ENCODE measurements at places on chromosomes 7 and 10.

GRCh38 chr7:34041707-34042106 lies 136.4 kb downstream of the BMPER start:
- no peak for DNase-seq

- DNase-seq, result no peak
Measured at GRCh38 chr10:1050554-1050953, 1.6 kb upstream of the IDI1 start.

DNA sequence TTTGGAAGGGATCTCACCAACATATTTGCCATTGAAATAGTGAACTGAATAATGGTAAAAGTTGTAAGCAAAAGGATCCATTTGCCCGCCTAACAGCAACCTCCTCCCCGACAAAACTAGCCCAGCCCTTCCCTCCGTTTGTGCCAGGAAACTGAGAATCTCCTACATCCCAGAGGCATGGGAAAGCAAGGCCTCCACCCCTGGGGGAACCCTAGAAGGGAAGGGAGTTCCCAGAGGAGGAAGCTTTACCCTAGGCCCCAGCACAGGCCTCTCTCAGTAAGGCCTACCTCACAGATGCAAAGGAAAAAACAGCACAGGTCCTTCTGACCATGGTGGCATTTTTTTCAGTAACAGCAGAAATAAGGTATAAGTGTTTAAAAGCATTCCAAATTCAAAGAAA lies 229.7 kb downstream of the ELMO1 start:
- DNase-seq, result no peak

GRCh38 chr7:133735222-133735621 lies 391.9 kb upstream of the LRGUK start:
- no peak for DNase-seq

DNA sequence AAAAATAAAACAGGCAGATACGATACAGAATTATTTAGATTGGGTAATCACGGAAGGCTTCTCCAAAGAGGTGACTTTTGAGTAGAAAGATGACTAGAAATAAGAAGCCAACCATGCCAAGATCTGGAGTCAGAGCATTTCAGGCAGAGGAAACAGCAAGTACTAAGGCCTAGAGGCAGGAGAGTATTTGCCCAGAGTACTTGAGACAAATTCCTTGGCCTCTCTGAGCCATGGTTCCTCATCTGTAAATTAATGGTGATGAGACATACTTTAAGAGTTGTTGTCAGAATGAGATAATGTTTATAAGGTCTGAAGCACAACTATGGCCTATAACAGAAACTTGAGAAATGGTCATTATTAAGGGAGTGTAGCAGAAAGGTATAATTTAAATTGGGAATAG lies 15.8 kb upstream of the GPR37 start:
- no peak for DNase-seq

- peak; percentile 10 for DNase-seq
Measured at GRCh38 chr7:23261843-23262452, 15.4 kb downstream of the GPNMB start.

DNA sequence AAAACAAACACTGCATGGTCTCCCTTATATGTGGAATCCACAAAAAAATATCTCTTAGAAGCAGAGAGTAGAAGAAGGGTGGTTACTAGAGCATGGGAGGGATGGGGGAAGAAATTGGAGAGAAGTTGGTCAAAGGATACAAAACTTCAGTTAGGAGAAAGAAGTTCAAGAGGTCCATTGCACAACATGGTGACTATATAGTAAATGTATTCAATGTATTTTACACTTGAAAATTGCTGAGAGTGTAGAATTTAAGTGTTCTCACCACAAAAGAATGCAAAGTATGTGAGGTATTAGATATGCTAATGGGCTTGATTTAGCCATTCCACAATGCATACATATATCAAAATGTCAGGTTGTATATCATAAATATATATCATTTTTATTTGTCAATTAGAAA lies 232.0 kb upstream of the CELF2 start:
- DNase-seq, result no peak

DNA sequence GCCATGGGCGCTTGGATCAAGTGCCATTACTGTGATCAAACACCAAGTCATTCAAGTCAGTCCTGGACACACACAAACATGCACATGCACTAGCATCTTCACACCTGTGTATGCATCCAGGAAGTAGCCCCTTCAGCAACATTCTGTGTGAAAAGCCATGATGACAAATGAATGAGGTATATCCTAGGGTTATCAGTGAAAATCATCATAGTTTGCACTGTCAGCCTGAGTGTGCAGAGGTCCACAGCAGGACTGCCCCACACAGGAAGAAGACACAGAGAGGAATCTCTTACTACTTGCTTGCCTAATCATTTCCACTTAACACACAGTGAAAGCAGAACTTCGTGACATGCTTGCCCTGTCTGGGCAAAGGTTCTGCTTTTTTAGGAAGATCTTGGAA lies 184.0 kb upstream of the ADO start:
- no peak for DNase-seq

GRCh38 chr7:857661-858060 lies 18.7 kb upstream of the GET4 start:
- no peak for DNase-seq

GRCh38 chr7:28960071-28960840 lies 2.1 kb upstream of the TRIL start:
- no peak for DNase-seq

- DNase-seq, result peak; percentile 32
Measured at GRCh38 chr7:44973610-44974401, 5.0 kb downstream of the MYO1G start.

GRCh38 chr7:96415293-96415940 lies 93.5 kb upstream of the SLC25A13 start:
- no peak for DNase-seq

GRCh38 chr10:104688251-104689042 lies 47.4 kb downstream of the SORCS3 start:
- no peak for DNase-seq

DNA sequence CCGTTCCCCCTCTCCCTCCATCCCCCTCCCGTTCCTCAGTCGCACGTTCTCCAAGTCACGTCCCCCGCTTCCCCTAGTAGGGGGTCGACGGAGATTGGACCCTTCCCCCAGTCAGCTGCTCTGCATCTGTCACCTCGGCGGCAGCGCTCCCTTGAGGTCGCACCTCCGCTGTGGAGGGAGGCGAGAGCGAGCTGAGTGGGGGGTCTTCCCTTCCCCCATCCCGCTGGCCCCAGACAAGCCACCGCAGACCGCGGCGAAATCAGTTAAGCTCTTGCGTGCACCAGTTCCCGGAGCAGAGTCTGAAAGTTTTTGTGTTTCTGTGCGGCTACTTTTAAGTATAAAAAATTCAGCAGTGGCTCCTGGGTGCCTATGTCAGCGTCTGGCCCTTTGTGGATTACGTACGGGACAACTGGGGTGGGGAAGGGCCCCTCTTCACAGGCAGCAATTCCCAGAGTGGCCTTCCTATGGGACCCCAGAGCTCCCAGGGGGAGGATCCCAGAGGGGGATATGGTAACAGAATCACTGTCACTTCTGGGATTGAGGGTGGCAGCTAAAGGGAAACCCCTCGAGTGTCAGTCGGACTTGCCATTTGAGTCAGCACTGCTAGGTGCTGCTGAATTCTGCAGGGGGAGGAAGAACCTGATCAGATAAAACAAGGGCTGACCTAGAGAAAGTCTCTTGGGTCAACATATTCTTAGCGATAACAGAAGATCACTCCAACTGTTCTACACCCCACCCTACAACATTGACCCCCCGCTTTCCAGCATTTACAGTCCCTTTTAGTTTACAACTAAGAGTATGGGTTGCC lies 12.5 kb upstream of the DDIT4 start:
- DNase-seq, result no peak

DNA sequence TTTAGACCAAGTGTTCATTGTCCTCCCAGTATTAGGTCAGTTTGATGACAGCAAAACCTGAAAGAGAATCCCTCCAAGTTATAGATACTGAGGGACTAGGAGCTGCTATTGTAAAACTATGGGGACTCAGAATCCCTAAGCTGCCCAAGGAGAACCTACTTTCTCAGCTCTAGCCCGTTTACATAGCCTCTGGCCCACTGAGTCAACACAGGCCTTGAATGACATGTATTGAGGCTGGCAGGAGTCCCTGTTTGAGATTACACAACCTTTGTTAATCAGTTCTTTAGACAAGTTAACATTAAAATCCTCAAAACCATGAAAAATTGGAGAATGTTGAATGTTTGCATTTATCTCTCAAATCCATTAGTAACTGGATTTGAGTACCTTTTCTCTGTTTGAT lies 1079.0 kb downstream of the KCNMA1 start:
- DNase-seq, result no peak

- DNase-seq, result no peak
Measured at GRCh38 chr7:8089036-8089780, 120.6 kb downstream of the GLCCI1 start.

GRCh38 chr10:44769450-44769849 lies 141.7 kb upstream of the TMEM72 start:
- DNase-seq, result no peak

DNA sequence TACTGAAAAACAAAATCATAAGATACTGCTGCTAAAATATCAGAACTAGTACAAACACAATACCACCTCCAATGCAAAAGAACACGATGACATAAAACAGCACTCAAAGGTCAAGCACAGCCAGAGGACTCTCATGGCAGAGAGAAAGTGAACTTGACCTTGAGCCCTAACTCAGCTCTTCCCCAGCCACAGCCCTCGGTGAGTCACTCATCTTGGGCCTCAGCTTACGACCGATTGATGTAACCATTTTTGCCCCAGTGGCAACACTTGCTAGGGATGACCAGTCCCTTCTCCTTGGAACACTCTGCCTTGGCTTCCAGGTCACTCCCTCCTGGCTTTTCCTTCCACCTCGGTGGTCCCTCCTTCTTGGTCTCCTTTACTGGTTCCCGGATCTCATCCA lies 77.8 kb downstream of the JAZF1 start:
- DNase-seq, result no peak

DNA sequence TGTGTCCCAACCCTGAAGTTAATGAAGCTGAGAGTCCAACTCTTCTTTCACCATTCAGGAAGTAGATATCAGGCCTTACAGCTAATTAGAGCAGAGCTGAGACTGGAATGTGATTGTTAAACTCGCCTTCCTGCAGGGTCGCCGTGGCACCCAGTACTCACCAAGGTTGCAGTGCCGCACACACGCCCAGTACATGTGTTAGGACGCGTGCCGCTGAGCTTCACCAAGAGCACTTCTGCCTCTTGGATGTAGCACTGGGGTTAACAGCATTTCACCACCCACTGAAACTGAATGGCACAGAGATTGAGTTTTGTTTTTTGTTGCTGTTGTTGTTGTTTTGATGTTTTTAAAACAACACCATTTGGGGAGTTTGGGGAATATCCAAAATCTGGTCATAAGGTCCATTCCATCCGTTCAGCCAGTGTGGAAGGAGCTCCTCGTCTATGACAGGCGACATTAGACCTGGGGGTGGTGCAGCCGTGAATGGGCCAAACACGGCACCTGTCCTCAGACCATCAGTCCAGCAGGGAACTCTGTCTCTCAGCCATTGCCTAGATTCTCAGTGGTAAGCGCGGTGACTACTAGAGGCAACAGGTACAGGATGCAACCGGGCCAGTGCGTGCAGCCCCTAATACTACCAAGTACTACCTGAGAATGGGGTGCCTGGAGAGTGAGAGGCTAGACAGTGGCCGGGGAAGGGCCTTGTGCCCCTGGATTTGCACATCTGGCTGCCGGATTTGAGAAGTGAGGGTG lies 21.9 kb downstream of the WIPI2 start:
- no peak for DNase-seq

DNA sequence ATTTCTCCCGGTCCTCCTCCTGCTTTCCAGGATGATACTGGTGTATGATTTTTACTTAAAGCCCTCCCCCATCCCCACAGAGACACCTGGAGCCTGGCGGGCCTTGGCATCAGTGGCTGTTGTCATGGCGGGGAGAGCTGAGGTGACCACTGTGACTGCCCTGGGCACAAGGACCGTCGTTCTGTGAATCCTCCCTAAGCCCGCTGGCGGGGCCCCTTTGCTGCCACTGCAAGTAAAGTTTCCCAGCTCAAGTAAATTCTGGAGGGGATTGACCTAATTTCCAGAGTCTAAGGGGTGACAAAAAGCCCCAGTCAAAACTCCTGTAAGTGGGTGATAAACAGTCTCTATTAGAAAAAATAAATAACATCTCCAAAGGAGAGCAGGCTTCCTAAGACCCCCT lies 393.2 kb upstream of the PODXL start:
- no peak for DNase-seq

DNA sequence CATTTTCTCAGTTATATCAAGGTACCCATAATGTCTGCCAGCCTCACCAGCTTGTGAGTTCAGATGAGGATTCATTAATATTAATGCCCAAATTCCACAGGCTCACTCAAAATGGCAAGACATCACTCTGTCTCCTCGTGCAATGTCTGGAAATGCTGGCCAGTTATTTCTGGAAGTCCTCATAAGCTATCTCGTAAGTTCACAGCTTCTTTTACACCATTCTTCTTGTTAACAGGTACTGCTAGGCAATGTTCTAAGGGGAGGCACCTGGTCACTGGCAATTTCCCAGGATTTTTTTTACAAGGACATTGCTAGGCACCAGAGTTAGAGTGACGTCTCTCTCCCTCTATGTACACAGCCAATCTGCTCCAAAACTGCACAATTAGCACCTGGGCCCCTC lies 80.2 kb upstream of the SEMA3C start:
- DNase-seq, result no peak

GRCh38 chr7:103680161-103681144 lies 234.4 kb upstream of the SLC26A5 start:
- no peak for DNase-seq

GRCh38 chr10:26048756-26049155 lies 114.7 kb downstream of the MYO3A start:
- DNase-seq, result no peak

DNA sequence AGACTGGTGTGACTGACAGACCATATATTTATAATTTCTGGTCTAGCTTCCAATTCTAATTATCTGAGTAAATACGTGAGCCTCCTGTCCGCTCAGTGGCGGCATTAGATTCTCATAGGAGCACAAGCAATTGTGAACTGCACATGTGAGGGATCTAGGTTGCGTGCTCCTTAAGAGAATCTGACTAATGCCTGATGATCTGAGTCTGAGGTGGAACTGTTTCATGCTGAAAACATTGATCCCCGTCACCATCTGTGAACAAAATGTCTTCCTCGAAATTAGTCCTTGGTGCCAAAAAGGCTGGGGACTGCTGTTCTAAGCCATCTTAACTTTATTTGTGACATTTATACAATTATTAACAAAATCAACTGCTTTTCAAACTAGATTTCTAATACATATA lies 164.7 kb upstream of the MEOX2 start:
- DNase-seq, result no peak

GRCh38 chr10:114100848-114101741 lies 57.4 kb downstream of the ADRB1 start:
- DNase-seq, result no peak

- no peak for DNase-seq
Measured at GRCh38 chr10:77377034-77377433, 260.6 kb downstream of the KCNMA1 start.

- DNase-seq, result peak; percentile 35
Measured at GRCh38 chr7:43648473-43649406, 65.8 kb downstream of the STK17A start.
